ENCODE measurements at places on chromosomes 6 and 20. TPM values are rescaled to one million over a fixed set of nuclear protein-coding genes. Genes with fewer than 3 reads are reported as not detected.
A peak's percentile ranks its signal among the peaks of the same experiment; 100 is the strongest.

- peak; percentile 65 for DNase-seq
Observed at GRCh38 chr20:2742934-2743559, 50.5 kb downstream of the EBF4 start.

- DNase-seq, result no peak
Observed at GRCh38 chr6:130467146-130468050, 101.6 kb downstream of the TMEM200A start.

DNA sequence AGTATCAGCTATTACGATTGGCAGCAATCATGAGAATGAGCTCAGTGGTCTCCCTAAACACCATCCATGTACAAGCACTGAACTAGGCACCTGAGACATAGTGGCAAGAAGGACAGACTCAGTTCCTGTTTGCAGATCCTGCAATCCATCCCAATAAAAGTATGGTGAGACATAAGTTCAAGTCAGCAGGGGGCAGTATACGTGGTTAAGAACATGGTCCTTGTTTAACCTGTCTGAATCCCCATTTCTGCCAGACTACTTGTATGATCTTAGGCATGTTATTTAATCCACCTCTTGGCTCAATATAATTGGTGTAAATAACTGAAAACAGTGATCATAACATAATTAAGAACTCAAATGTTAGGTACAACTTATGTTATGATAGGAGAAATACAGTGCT is 33.2 kb upstream of the PNISR start:
- no peak for DNase-seq

PKIG gene
- 2.4 TPM for total RNA-seq

GRCh38 chr20:40738976-40739375 is 49.9 kb upstream of the MAFB start:
- no peak for DNase-seq

DNA sequence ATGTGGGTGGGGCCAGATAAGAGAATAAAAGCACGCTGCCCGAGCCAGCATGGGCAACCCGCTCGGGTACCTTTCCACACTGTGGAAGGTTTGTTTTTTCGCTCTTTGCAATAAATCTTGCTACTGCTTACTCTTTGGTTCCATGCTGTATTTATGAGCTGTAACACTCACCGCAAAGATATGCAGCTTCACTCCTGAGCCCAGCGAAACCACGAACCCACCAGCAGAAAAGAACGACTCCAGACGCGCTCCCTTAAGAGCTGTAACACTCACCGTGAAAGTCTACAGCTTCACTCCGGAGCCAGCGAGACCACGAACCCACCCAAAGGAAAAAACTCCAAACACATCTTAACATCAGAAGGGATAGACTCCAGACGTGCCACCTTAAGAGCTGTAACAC is 76.7 kb downstream of the TFAP2A start:
- DNase-seq, result no peak

GRCh38 chr6:12698298-12698697 is 18.3 kb upstream of the PHACTR1 start:
- DNase-seq, result no peak

DNA sequence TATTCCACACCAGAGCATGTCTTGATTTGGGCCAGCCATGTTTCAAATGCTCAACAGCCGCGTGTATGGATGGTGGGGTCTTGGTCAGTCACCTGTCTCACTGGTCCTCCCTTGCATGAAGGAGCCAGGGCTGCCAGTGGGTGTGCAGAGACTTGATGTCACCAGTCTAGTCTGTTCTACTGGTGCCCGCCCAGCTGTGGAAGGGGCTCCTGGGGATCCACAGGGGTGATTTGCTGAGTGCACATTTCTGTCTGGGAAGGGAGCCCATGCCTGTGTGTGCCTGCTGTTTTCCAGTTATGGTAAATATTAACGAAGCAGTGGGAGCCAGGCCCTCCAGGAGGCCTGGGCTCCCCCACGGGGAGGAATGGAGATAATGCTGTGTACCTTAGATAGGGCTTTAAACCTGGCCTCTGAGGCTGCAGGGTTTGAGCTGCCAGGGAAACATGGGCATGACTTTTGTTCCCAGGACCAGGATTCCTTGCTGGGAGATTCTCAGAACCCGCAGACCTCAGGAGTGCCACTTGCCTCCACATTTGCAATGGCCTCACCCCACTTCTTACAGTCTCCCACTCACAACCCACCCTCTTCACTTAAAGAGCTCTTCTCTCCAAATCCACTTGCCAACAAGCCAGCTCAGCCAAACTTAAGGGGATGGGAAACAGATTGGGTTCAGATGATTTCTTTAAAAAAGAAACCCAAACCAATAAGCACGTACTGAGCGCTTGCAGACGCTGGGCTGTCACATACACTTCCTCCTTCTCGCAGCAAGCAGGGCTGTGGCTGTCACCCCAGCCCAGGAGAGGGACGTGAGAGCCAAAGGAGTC is 54.1 kb downstream of the VEGFA start:
- DNase-seq, result no peak

GRCh38 chr6:41425511-41425910 is 90.1 kb downstream of the NCR2 start:
- no peak for DNase-seq

DNA sequence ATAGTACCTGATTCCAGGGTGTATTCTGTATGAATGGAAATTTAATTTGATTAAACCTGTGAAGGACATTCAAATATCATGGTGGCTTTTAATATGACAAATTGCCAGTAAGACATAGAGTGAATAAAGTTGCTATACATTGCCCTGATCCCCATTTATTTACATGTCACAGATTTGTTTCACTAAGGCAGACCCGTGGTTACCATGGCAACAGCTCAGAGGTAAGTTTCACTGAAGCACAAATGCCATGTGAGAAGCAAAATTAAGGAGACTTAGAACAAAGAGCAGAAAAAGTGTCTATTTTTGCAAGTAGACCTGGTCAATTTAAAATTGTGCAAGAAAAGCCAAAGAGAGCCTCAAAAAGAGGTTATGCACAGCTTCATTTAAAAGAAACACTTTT is 63.7 kb downstream of the PXDC1 start:
- no peak for DNase-seq

- DNase-seq, result no peak
Observed at GRCh38 chr6:20447157-20447556, 45.5 kb downstream of the E2F3 start.

DNA sequence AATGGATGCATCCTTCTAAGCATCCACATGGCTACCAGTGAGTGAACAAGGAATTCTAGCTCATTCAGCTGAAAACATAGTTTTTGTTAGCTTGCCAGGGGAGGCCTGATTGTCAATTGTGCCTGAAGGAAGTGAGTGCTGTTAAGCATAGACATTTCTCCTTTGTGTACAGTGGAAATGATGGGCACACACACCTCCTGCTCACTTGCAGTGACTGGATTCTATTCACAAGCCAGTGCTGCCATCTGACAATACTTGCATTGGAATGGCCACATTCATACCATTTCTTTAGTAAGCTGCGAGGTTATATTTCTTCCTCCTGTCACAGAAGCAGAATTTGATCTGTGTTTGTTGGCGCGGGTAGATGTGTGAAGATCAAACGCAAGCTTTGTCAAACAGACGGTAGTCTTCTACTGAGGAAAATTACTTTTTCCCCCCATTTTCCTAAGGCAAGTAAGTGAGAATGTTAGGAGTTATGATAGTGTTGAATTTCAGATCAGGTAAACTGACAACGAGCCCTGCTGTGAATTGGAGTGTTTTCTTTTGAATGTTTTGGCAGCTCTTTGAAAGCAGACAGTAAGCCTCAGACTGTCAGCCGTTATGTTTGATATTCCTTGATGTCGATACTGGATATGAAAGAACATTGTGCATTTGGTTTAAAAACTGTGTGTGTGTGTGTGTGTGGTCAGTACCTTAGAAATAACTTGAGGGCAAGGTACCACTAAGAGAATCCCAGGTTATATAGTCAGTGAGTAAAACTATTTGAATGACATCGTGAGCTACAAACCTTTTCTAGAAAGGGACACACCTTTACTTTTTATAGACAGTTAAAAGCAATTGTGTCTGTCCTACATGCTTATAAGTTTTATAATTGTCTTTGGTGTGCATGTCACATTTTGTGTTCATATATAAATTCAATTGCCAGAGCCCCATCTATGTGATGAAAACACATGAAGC is 84.2 kb upstream of the BMP2 start:
- no peak for DNase-seq
